ENCODE measurements at places on chromosomes 12 and 14. TPM values are rescaled to one million over a fixed set of nuclear protein-coding genes. Genes with fewer than 3 reads are reported as not detected.

Gene PIWIL1
- total RNA-seq: not detected

Gene SLC7A7
- 74.8 TPM for total RNA-seq

Gene KRT83
- total RNA-seq: not detected

Gene MYL2
- total RNA-seq: not detected

Gene LTBP2
- 0.42 TPM for total RNA-seq

Gene CLEC7A
- total RNA-seq: 177 TPM
